ENCODE measurements at places on chromosomes 5 and 9.

- no peak for DNase-seq
These were observed 188.5 kb upstream of the SNX2 start for GRCh38 chr5:122586351-122586750.

GRCh38 chr9:129761901-129762369 is 9.1 kb upstream of the PTGES start:
- DNase-seq, result no peak

GRCh38 chr5:122458278-122458872 is 146.3 kb downstream of the SNCAIP start:
- DNase-seq, result no peak

DNA sequence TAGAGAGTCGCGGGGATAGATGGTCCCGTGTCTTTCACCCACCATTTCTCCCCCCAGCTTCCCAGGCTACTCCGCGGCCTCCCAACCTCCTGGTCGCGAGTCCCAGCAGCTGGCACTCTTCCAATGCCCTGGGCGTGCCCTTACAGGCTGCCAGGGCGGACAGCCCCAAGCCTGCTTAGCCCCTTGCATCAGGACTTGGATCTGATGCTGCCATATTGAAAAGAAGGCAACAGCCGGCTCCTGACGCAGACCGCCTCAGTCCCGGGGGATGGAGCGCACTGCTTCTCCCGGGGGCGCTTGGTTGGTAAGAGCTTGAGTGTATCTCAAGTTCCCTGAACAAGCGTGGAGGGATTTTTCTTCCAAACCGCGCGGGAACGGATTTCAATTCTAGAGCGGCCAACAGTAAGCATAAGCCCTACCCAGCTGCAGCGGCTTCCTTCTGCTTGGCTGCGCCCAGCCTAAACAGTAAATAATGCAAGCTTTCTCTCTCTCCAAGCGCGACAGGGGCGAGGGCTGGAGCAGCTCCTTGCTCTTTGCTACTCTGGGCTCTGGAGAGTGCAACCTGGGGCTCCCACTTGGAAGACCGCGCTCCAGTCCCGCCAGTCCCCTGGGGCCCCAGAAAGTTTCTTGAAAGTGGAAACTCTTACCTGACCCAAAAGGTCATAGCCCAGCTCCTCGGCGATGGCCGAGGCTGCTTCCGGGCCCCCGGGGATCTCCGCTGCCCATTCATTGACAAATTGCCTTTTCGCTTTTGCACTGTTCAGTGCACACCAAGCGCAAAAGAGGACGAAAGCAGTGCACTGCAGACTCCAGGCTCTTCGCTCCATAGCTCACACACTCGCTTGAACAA is 607 bp downstream of the PCSK1 start:
- DNase-seq, result no peak

DNA sequence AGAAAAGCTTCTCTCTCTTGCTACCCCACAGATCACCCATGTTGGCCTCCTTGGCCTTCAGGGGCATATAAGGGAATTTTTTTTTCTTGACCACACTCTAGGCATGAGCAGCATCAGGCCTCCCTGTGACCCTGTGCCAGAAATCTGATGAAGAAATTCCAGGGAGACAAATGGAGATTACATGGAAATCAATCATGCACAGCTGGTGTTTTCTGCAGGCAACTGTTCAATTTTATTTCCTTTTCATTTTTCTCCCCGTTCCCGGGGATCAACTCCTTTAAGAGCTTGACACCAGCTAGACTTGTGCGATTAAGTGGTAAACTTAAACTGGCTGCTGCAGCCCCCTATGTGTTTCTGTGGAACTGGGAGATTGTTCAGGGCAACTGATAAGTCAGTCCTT is 59.3 kb downstream of the GALNT10 start:
- no peak for DNase-seq

GRCh38 chr5:6448622-6449464 is at the start of gene UBE2QL1:
TSS of gene UBE2QL1 (plus strand) at chr5:6448859. CDS start at chr5:6448894, 35 bp downstream.
- no peak for DNase-seq

DNA sequence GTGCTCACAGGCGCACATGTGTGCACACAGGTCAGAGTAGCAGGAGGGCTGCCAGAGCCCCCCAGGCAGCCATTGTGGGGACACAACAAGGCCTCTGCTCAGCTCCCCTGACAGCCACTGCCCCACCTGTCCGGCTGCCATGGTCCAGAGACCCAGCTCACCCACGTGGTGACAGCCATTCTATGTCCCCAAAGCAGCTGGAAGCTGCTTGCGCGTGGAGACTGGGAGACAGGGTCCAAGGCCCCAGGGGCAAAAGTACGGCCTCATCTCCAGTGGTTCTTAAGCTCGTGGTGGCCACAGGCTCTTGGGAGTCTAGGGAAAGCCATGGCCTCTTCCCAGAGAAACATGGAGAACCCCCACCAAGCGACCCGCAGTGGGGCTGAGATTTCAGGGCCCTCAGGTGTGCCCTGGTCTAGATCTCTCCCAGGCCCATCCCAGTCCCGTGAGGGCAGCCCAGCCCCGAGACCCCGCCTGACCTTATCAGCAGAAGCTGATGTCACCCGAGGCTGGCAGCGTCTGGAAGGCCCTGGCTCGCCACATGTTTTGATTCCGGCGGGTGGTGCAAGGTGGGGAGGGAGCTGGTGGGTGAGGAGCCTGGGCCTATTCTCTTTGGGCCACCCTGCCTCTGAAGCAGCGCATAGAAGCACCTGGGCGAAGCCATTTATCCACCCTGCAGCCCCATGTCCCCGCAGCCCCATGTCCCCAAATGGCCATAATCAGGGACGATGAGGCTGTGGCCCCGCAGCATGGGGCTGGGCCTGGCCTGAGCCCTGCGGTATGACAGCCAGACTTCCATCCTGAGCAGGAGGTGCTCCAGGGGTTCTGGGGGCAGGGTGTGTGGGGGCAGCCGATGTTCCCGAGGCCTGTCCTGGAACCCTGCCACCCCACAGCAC is 31.7 kb downstream of the GLT6D1 start:
- no peak for DNase-seq

GRCh38 chr5:102771435-102771834 is 16.3 kb downstream of the PAM start:
- DNase-seq, result no peak

- DNase-seq, result no peak
These were observed 182.8 kb downstream of the GADD45G start for GRCh38 chr9:89787595-89787994.

- DNase-seq, result no peak
These were observed 128.5 kb downstream of the NUDT12 start for GRCh38 chr5:103434057-103434456.

GRCh38 chr5:28810751-28811136 is 1772.4 kb upstream of the CDH9 start:
- DNase-seq, result no peak

Data from smooth muscle cell of the brain vasculature (primary cell).